ENCODE measurements at places on chromosomes 12 and 14.

- no peak for DNase-seq
Observed at GRCh38 chr14:104869669-104870367, 4.8 kb downstream of the CEP170B start.

DNA sequence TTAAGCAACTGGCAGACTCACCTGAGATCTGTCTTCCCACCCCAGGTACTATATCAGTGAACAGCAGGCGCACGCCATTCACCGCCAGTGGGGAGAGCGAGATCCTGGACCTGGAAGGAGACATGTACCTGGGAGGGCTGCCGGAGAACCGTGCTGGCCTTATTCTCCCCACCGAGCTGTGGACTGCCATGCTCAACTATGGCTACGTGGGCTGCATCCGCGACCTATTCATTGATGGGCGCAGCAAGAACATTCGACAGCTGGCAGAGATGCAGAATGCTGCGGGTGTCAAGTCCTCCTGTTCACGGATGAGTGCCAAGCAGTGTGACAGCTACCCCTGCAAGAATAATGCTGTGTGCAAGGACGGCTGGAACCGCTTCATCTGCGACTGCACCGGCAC, 544.5 kb downstream of the NRXN3 start:
- no peak for DNase-seq

- no peak for DNase-seq
Observed at GRCh38 chr14:21096978-21097635, 1.3 kb downstream of the ZNF219 start.

- no peak for DNase-seq
Observed at GRCh38 chr14:97065305-97066067, 268.3 kb downstream of the VRK1 start.

GRCh38 chr12:112341046-112341825, 41.0 kb downstream of the HECTD4 start:
- no peak for DNase-seq

DNA sequence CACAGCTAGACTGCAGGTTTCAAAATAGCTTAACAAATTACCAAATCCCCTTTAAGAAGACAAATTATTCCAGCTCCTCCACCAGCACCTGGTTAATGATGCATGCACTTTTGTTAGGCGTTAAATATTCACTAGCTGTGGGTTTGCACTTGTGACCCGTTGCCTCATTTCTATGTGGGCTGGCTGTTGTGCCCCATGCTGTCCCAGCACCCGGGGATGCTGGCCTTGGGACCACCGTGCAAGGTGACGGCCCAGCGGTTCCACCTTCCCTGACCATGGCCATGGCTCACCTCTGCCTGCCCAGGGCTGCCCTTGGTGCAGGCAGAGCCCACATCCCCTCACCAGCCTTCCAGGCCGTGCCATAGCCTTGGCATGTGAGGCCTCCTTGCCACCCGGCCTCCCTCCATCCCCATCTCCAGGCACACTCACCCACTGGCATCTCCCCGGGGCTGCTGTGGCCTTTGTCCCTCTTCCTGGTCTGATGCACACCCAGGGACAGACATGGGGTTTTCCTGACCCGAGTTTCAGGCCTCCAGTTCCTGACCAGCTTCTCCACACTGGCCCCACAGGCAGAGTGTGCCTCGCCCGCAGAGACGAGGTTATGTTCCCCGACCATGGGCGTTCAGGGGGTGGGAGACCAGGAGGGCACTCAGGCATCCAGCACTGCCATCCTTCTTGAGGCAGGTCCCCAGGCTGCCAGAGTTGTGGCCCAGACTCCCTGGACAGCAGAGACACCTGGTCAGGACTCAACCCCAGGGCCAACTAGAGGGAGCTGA, 20.3 kb upstream of the C14orf180 start:
- no peak for DNase-seq

GRCh38 chr14:77083082-77083481, 15.0 kb upstream of the CIPC start:
- DNase-seq = no peak
